ENCODE measurements at places on chromosomes 3 and 15.

DNA sequence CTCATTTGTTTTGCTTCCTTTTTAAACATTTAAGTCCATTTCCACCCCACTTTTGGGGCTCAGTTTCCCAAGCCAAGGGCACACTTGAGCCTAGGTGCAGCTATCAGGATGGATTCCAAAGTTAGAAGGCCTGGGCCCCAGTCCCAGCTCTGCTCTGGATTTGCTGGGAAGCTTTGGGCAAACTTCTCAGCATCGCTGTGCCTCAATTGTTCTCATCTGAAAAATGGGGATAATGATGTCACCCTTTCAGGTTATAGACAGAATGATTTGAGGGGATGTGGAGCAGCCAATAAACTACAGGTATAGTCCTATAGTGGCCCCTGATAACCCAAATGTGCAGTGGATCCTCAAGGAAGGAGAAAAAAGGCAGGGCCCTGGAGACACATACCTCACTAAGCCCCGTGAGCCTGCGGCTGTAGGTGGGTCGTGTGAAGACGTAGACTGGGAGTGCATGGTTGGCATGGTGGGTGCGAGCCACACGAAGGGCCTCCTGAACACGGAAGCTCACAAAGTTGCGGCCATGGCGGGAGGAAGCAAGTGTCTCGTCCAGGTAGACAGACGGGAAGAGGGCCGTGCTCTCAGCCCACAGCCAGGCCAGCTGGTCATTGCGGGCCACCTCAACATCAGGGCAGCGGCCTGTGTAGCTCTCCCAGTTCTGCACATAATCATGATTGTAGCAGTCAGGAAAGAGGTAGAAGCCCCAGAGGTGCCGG lies 3.2 kb downstream of the HYAL2 start:
- no peak for DNase-seq

DNA sequence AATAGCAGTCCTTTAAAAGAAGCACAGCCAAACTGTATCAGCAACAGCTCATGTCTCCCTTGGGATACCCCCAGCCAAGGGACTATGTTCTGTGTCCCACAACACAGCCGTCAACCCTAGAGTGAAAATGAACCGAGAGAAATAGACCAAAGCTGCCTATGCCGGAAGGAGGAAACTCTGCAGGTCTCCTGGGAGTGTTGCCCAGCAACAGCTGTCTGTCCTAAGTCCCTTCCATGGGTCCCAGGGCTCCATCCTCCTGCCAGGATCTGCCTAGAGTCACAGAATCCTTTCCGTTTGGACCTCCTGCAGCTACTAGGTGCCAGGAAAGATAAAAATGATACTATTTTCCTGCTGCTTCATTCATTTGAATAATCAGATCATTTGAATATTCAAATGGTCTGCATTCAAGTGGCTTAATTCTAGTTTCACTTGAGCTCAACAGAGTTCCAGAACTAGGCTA lies 53.1 kb downstream of the TRANK1 start:
- no peak for DNase-seq

GRCh38 chr3:48130321-48130904 lies 57.8 kb downstream of the CDC25A start:
- DNase-seq = no peak

GRCh38 chr3:159232966-159233365 lies 431.1 kb downstream of the MFSD1 start:
- no peak for DNase-seq
